Activated CD4-positive, alpha-beta T cell treated with anti-CD3 and anti-CD28 coated beads for 36 hours (primary cell): ENCODE measurements at places on chromosomes 1 and 21. TPM values are rescaled to one million over a fixed set of nuclear protein-coding genes. Genes with fewer than 3 reads are reported as not detected.

DNA sequence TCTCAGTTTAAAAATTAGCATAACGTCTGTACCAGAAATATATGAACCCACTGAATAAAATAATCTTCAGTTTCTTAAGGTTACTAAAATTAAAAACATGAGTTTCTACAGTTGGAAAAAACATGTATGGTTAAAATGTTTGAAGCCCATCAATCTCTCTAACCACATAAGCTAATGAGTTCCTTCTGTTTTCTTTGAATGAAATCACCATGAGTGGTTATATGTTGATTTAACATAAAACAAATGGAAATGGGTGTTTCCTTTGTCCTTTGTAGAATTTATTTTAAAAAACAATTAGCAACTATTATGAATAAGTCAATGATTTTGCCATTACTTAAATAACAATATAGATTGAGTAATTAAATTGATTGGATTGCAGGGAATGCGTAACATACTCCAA is 3.0 kb upstream of the ADGRL2 start:
- H3K4me1 ChIP-seq, result peaks cover 2% of the 10 kb centered on the region
- H3K27ac ChIP-seq, result no peak overlapping the region
- no peaks in the 10 kb centered on the region for H3K36me3 ChIP-seq
- H3K27me3 ChIP-seq, result peaks cover 25% of the 10 kb centered on the region

GRCh38 chr1:106268070-106268469 is 788.4 kb upstream of the PRMT6 start:
- H3K4me3 ChIP-seq, result no peak overlapping the region
- no peaks in the 10 kb centered on the region for H3K36me3 ChIP-seq
- no peak overlapping the region for H3K27ac ChIP-seq
- no peak for DNase-seq

The AKT3 gene
- total RNA-seq, result 29.3 TPM

DNA sequence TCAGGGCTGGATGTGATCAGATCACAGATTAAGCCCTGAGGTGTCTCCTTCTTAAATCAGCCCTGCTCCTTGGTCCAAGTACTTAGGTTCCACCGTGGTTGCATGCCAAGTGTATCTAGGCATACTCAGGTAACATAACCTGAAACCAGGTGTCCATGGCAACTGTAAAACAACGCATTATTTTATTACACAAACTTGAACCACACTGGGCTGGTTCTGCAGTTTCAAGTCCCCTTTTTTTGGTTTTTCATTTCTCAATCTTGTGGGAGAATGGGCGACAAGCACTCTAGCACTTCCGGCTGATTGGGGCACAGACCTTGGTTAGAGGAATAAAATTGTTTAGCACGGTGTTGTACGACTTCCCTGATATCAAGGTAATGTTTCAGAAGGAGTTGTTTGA is 65.2 kb downstream of the GBP6 start:
- no peak overlapping the region for H3K27ac ChIP-seq
- peaks cover 5% of the 10 kb centered on the region for H3K27me3 ChIP-seq
- H3K4me1 ChIP-seq, result peaks cover 4% of the 10 kb centered on the region
- no peak for DNase-seq
- no peaks in the 10 kb centered on the region for H3K36me3 ChIP-seq

DNA sequence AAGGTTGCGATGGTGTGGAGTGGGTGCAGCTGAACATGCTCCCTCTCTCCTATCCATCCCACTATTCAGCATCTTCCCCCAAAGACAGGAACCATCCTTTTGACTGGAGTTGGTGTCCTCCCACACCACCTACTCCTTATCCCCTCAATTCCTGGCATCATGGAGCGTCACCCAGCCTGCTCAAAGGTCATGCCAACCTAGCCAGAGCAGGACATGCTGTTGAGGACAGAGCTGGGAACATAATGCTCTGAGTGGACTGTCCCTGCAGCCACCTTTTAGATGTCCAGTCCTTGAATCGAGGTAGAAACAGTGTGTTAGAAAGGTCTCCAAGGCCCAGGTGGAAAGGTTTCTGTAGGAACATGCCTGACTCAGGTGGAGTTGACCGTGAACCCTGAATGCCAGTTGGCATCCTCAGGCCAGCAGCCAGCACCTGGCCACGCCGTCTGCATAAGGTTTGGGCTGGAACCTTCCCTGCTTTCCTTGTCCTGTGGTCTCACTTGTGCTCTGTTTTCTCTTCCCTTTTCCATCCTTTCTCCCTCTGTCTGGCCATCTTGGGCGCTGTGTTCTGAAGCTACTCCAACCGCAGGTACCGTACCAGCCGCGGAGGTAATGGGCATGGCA is 52.2 kb upstream of the CNTN2 start:
- peaks cover 5% of the 10 kb centered on the region for H3K27me3 ChIP-seq
- no peak overlapping the region for H3K27ac ChIP-seq
- peaks cover 11% of the 10 kb centered on the region for H3K4me1 ChIP-seq
- DNase-seq, result no peak
- no peak overlapping the region for H3K4me3 ChIP-seq
